GM23248 (cell line): ENCODE measurements at places on chromosomes 5 and 9. TPM values are rescaled to one million over a fixed set of nuclear protein-coding genes. Genes with fewer than 3 reads are reported as not detected.

GRCh38 chr5:69368458-69369339, 621 bp downstream of the AK6 start:
- DNase-seq = peak; percentile 60

GRCh38 chr9:278651-279050, 64.0 kb downstream of the DOCK8 start:
- DNase-seq = no peak

DNA sequence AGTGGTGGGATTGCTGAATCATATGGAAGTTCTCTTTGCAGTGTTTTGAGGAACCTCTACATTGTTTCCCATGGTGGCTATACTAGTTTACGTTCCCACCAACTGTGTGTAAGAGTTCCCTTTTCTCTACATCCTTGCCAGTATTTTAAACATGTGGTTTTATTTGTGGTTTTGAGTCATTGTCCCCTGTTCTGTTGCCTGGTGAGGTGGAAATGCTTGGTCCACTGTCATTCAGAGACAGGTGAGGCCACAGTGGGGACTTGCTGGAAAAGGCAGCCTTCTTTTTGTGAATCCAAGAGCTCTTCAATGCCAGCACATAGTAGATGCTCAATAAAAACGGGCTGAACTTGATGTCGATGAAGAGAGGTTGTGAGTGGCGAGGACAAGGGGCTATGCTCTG, 44.2 kb downstream of the SH3PXD2B start:
- DNase-seq = peak; percentile 73

DNA sequence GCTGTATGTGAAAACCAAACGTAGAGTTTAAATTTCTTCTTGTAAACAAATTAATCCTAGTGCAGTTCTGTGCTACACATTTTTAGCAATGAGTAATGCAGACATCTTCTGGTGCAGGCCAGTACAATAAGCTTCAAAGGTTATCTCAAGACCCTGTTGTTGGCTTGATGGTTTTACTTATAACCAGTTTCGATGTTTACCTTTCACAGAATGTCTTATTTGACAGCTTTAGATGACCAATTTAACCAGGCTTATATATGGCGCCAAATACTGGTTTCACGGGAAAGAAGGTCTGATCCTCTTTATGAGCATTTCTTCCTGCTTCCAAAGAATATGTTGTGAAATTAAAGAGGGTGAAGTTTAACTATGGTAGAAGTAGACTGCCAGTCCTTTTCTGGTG, 9.9 kb downstream of the ZFAND5 start:
- DNase-seq = peak; percentile 5

- no peak for DNase-seq
Observed at GRCh38 chr9:126222363-126222834, 104.2 kb upstream of the MVB12B start.

DNA sequence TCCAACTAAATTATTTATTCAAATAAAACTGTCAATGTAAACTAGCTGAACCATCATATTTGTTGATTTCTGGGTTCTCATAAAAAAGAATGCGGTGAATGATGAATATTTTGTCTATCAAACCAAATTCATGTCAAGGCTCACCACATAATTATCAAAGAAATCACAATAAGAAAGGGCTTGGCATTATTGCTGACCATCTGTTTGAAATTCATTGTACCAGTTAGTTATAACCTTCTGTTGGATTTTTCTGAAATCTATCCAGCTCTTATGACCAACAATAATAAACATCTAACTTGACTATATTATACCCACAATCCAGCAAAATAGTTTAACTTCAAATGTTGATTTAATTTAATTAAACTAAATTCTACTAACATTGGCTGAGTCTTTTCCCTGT, 53.1 kb downstream of the GABRA1 start:
- no peak for DNase-seq

DNA sequence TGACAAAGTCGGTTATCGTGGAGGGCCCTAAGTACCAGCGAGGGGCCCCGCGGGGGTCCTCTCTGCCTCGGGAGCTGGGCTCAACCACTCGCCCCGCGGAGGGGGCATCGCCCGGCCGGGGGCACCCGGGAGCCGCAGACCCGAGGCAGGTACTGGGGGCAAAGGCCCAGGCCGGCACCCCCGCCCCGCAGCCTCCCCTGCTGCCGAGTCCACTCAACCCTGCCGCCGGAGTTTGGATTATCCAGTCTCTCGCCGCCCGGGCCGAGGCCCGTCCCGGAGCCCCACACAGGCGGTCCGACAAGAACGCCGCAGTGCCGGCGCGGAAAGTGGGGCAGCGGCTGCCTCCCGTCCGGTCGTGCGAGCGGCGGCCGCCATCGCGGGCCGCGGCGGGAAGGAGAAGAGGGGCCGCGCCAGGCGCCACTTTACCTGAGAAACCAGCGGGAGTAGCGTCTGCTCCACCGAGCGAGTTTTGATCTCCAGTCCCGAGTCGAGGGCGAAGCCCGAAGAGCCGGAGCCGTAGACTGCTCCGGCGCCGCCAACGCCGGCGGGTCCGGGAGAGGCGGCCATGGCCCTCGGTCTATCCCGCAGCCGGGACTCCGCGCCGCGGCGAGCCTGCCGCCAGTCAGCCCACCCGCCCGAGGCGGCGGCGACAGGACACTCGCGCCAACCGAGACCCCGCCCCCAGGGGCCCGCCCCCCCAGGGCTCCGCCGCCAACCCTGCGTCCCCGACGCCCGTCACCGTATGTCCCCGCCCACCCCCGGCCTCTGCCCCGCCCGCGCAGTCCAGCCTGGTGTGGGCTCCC, at the start of gene CTNNAL1:
Gene CTNNAL1, minus strand, starts transcription at position 624 of the 803 bp plus-strand sequence. Its CDS starts 57 bp downstream, at position 567.
- peak; percentile 94 for DNase-seq

- DNase-seq = no peak
Observed at GRCh38 chr5:76388236-76388635, 14.8 kb upstream of the IQGAP2 start.

GRCh38 chr9:32456564-32456963, 69.4 kb downstream of the RIGI start:
- DNase-seq = no peak

- no peak for DNase-seq
Observed at GRCh38 chr9:117021906-117022305, 334.8 kb downstream of the TRIM32 start.

The CYSRT1 gene
- 0.43 TPM in 1 of 2 replicates, not detected in the other for total RNA-seq

The TBC1D2 gene
- 57.5 and 58.4 TPM in 2 replicates for total RNA-seq

The TMEM232 gene
- 1.3 and 6.2 TPM in 2 replicates for total RNA-seq

The NME5 gene
- not detected in 2 replicates for total RNA-seq

The PRR7 gene
- total RNA-seq = 23.9 and 24.8 TPM in 2 replicates
